ENCODE measurements at places on chromosomes 2 and 18. TPM values are rescaled to one million over a fixed set of nuclear protein-coding genes. Genes with fewer than 3 reads are reported as not detected.
A peak's percentile ranks its signal among the peaks of the same experiment; 100 is the strongest.

DNA sequence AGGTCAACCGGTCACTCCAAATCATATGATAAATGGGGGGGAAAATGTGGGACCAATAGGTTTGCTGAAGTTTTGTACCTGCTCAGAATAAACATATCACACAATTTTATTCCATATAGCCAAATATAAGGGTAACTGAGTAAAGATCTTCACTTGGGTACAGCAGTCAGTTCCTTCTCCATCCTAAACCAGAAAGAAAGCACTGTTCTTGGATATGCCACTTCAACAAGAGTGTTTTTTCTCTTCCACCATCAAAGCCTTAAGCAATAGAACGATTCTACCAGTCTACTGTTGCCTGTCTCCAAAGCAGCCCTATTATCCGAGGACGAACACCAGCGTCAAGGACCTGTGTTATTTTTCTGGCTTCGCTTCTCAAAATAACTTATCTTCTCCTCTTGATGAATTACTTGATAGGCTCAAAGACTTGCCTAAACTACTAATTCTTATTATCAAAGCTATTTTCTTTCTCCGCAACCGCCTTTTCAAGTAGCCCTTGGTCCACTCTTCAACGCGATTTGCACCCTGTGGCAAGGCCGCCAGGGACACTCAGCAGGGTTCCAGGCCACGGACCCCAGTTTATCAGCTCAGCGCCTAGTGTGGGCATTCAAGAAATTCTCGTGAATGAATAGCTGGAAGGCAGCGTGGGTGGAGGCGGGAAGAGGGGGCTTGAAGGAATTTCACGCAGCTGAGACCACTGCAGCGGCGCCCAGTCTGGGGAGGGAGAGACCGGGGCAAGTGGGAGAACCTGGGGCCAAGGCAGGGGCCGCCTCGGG, 646 bp downstream of the ALS2 start:
- H3K27ac ChIP-seq: peak overlapping the region; percentile 99
- peaks cover 13% of the 10 kb centered on the region for H3K27me3 ChIP-seq
- peak overlapping the region; percentile 97 for H3K4me3 ChIP-seq

DNA sequence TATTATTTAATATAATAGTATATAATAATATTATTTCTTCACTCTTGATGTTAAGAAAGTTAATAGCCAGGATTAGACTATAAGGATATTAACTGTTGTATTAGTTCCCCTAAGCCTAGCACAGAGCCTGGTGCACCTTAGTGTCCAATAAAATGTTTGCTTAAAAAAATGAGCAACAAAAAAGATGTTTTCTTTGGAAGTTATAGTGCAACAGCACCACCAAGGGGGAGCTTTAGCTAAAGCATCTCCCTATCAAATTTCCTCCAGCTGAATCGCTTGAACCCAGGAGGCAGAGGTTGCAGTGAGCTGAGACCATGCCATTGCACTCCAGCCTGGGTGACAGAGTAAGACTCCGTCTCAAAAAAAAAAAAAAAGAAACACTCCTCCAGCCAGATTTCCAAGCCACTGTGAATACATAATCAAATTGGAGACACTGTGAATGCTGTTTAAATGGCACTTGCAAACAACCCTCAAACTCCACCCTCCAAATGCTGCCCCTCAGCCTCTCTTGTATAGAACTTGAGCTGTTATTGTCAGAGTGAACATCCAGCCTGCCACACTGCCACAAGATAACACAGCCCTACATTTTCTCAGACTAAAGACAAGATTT, 221.9 kb downstream of the DYM start:
- no peaks in the 10 kb centered on the region for H3K4me1 ChIP-seq
- peak; percentile 40 for DNase-seq
- H3K27ac ChIP-seq: no peak overlapping the region
- H3K4me3 ChIP-seq: no peak overlapping the region
- H3K36me3 ChIP-seq: peaks cover under 1% of the 10 kb centered on the region

DNA sequence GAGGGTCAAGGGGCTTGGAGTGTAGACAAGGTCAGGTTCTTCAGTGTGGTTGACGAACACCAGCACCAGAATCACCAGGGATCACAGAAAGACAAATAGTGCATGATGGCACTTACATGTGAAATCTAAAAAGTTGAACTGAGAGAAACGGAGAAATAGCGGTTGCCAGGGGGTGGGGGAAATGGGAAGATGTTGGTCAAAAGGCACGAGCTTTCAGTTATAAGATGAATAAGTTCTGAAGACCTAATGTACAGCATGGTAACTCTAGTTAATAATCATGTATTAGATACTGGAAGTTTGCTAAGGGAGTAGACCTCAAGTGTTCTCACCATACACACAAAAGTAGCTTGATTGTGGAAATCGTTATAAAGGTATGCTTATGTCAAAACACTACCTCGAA, 43.7 kb upstream of the DARS1 start:
- no peak for DNase-seq
- peak overlapping the region; percentile 12 for H3K27ac ChIP-seq
- peaks cover 58% of the 10 kb centered on the region for H3K4me1 ChIP-seq
- peaks cover 8% of the 10 kb centered on the region for H3K27me3 ChIP-seq

GRCh38 chr2:69298261-69298660, 88.8 kb downstream of the GFPT1 start:
- H3K27ac ChIP-seq: no peak overlapping the region
- peaks cover 11% of the 10 kb centered on the region for H3K27me3 ChIP-seq

DNA sequence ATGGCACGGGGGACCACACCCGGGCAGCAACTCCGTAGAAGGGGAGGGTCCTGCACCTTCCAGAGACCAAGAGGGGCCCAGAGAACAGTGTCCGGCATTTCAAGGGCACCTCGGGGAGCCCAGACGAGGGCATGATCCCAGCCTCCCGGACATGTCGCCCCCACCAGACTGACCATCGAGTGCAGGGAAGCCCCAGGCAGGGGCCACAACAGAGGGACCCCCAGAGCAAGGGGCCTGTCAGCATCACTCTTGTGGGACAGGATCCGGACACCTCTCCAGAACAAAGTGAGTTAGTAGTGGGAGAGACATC, 50.4 kb upstream of the CTDP1 start:
- no peak for DNase-seq
- peaks cover 17% of the 10 kb centered on the region for H3K36me3 ChIP-seq
- no peak overlapping the region for H3K27ac ChIP-seq
- H3K27me3 ChIP-seq: peaks cover 15% of the 10 kb centered on the region
- no peak overlapping the region for H3K4me3 ChIP-seq

- H3K36me3 ChIP-seq: no peaks in the 10 kb centered on the region
- DNase-seq: no peak
- H3K27me3 ChIP-seq: peaks cover 2% of the 10 kb centered on the region
- H3K4me1 ChIP-seq: no peaks in the 10 kb centered on the region
- H3K27ac ChIP-seq: no peak overlapping the region
Measured at GRCh38 chr2:206657087-206657486, 14.8 kb downstream of the FAM237A start.

ANO7 gene
- 16.1 TPM for total RNA-seq

DNA sequence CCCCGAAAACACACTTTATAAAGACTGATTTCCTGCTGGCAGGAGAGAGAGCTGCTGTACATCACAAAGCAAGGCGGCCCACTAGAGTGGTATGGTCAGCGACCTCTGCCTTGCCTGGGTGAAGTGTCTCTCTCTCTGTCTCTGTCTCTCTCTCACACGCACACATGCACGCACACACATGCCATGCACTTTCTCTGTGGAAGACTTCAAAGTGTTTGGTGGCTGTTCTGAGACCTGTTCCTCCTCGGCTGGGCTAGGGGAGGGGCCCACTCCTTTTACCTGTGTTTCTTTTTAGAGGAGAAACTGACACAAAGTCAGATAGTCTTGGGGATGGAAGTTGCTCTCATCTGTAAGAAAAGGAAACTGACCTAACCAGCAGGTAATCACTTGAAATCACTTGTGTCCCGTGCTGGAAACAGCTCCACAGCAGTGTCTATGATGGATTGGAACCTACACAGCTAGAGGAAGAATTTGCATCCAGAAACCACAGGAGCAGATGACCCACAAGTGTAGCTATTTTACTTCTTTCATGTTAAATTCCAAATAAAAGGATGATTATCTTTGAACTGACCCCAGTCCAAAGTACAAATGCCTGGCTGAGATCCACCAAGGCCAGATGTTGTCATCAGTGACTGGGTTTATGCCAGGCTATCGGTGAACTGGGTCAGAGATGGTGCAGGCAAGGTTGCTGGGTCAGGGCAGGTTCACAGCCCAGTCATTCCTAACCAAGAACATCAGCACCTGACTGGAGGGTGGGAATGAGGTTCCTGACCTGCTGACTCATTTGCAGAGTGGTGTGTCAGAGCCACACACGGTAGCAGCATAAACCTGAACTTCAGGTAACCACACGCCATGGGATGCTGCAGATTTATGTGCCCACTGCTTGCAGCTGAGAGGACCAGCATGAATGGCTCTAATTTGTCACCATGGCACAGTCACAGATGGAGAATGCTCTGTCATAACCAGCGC, 63.0 kb downstream of the NPAS2 start:
- peaks cover 61% of the 10 kb centered on the region for H3K4me1 ChIP-seq
- no peak overlapping the region for H3K4me3 ChIP-seq
- H3K27me3 ChIP-seq: peaks cover 2% of the 10 kb centered on the region
- no peak for DNase-seq
- peaks cover 18% of the 10 kb centered on the region for H3K36me3 ChIP-seq

HOXD12 gene
- not detected for total RNA-seq

GRCh38 chr2:4256351-4256750, 553.0 kb downstream of the DCDC2C start:
- H3K4me3 ChIP-seq: no peak overlapping the region
- peaks cover 6% of the 10 kb centered on the region for H3K36me3 ChIP-seq
- no peak overlapping the region for H3K27ac ChIP-seq
- DNase-seq: no peak
- H3K27me3 ChIP-seq: peaks cover 1% of the 10 kb centered on the region

EGR4 gene
- 0.15 TPM for total RNA-seq
